ENCODE measurements at places on chromosomes 3 and 15.

DNA sequence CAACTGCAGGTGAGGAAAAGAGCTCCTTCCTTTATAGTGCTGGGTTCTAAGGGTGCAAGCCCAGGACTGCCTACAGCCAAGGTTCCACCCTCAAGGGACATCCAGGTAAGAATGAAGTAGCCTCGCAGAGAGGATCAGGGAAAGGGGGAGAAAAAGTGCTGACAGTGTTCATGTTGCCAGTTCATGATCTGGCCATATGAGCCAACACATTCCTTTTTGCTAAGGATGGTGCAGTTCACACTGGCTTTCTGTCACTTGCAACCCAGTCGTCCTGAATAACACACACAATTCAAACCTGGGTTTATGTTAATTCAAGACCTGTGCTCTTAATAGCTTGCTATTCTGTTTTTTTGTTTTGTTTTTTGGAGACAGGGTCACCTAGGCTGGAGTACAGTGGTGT is 9.0 kb downstream of the CLN6 start:
- no peak for DNase-seq

DNA sequence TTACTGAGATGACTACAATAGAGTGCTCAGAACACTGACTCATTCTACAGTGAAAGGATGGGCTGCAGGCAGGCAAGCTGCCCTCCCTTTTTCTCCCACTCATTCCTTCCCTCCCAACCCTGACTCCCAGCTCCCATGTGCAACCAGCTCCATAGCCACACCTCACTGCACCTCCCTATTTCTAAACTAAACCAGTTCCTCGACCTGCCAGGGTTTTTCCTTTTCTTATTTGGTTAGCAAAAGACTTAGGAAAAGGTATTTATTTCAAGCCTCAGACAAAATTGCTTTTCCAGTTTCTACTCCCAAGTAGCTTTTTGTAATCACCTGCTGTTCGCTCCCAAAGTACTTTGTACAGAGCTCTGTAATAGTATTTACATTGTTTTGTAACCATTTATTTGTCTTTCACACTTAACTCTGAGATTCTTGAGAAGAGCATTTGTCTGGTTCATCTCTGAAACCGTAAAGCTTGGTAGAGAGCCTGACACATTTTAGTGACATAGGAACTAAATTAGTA is 2.2 kb downstream of the AADAC start:
- no peak for DNase-seq

DNA sequence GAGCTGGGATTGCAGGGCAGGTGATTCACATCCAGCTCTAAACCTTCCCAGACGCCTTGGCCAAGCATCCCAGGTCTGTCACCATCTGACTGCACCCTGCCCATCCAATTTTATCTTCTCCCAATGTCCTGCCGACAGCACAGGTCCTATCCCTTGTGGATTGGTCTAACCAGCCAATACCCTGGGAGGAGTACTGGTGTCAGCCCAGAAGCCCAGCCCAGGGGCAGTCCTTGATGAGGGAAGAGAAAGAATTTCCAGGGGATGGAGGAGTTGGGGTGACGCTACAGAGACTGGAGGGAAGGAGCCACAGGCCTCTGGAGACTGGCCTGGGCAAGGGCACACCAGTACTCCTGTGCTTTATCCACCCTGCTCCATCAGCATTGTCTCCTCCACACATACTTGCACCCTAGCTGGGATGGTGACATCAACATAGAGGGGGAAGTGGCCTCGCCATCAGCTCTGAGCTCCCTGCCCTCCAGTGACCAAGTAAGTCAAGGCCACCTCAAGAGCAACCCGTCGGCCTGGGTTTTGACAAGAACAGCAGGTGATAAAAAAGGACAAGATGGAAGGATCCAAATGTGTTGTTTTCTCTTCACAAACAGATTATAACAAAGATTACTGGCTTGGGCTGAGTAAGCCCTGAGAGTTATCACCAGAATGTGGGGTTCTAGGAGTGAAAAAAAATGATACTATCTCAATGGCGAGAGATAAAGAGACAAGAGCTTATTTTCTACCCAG is 114.6 kb downstream of the AQP9 start:
- no peak for DNase-seq

DNA sequence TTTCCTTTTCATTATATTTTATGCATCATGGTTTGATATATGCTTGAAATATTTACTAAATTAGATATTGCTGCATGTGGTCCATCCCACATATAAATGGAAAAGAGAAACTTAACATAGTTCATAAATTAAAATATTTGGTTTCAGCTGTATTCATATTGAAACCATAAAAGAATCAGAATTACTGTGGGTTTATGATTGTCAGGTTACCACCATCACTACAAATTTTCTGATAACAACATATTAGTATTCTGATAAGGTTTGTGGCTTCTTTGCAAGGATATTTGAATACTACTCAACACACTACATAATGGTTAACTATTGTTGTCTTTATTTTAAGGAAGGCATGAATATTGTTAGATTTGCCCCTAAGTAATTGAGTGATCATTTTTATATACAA is 235.5 kb downstream of the UBE2E2 start:
- DNase-seq, result no peak

- DNase-seq, result no peak
Measured at GRCh38 chr3:8610951-8611350, 33.6 kb downstream of the SSUH2 start.

DNA sequence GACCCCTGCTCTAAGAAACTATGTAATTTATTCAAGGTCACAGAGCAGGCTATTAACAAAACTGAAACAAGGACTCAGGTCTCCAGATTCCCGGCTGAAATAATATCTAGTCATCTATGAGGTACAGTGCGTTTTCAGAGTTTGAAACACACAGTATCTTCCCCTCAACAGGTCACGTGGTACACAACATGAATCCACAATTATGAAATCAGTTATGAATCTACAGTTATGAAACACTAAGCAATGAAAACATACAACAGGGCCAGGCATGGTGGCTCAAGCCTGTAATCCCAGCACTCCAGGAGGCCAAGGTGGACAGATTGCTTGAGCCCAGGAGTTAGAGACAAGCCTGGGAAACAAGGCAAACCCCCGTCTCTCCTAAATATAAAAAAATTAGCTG is 72.7 kb downstream of the FSIP1 start:
- DNase-seq, result no peak
